ENCODE measurements at places on chromosomes 3 and 15.

DNA sequence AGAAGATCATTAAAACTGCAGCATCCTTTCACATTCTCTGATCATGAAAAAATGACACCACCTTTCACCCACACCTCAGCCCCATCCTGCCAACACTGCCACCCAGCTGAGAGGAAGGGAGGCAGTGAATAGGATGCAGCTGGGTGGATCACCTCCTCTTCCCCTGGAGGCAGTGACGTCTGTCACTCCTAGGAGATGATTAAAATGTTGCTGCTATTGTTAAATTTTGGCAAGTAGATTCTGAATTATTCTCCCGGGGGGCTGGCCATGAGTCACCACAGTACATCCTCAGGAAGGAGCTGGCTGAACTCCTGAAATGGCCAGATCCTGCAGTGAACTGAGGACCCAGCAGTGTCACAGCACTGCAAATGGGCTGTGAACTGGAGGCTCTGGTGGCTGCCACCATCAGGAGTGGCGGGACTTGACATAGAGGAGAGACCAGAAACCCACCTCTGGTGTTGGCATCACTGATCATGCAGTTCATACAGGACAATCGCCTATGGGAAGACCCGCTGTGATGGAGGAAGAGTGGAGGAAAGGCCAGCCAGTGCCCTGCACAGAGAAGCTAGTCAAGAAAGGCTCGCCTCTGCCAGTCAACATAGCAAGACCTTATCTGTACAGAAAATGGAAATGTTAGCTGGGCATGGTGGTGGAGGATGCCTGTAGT lies 199.1 kb downstream of the FAM43A start:
- no peak for DNase-seq

DNA sequence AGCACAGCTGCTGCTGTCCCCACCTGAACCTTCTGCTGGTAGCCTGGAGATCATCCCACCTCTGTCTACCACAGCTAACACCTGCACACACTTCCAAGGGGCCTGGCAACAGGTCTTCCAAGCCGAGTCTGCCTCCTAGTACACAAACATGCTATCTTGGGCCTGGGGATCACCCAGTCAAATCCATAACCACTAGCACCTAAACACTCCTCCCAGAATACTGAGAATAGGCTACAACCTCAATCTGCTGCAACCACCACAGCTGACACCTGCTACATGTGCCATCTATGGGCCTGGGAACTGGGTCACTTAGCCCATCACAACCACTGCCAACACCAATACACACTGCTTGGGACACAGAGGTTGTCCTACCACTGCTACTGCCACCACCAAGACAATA lies 362.8 kb upstream of the ARPP21 start:
- DNase-seq: no peak

GRCh38 chr3:184290331-184290730 lies 8.7 kb upstream of the PSMD2 start:
- DNase-seq: no peak

DNA sequence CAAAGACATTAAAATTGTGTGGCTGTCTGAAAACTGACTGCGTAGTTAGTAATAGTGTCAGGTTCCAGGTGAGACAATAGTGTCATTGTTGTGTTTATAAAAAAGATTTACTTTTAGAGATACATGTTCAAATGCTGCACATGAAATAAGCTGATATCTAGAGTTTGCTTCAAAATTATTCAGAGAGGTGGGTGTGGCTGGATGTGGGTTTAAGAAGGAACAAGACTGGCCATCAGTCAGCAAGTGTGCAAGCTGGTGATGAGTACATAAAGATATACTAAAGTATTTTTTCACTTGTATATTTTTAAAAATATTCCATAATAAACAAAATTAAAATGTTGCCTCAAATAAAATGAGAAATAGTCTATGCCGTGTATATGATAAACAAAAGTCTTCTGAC lies 190.6 kb downstream of the ARRDC4 start:
- DNase-seq: no peak

DNA sequence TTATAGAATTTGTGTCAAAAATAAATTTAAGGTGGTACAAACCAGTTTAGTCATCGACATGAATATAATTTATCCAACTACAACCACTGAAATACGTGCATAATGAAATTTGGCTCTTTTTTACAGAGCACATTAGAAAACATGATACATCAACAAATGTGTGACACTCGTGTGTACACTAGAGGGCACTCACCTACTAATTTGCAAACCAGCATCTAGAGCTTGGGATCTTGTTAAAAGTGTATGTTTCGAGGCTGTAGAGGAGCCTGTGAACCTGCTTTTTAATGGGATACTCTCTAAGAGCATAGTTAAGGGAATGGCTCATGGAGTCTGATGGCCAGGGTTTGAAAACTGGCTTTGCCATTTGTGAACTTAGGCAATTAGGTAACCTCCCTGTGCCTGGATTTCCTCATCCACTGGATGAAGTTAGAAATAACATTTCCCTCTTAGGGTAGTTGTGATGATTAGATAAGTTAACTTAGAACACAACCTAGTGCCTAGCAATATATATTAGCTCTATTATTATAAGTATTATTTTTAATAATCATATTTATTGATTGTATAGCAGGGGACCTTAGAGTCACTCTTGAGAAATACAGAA lies 8.8 kb upstream of the CPOX start:
- peak; percentile 51 for DNase-seq
